Fibroblast of upper back skin (primary cell): ENCODE measurements at places on chromosomes 3 and 15.

- DNase-seq = peak; percentile 75
Observed at GRCh38 chr3:55487381-55488241, 505 bp upstream of the WNT5A start.

- peak; percentile 78 for DNase-seq
Observed at GRCh38 chr15:61037031-61037430, 192.1 kb downstream of the RORA start.

DNA sequence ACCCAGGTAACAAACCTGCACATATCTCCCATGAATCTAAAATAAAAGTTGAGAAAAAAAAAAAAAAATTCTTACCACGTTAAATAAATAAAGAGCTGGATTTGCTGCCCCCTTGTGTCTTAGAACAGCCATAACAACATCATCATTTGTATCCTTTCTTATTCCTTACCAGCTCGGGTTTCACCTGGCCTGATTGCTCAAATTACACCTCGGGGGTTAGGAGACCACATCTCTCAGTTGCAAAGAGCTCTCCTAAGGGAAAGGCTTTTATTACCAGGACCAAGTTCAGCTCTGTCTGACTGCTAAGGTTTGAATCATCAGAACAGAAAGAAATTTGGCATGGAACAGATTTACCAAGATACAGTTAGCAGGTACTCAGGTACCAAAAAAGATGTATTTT lies 25.8 kb upstream of the RPL39L start:
- peak; percentile 70 for DNase-seq

- no peak for DNase-seq
Observed at GRCh38 chr3:13645801-13646637, 97.1 kb downstream of the FBLN2 start.

DNA sequence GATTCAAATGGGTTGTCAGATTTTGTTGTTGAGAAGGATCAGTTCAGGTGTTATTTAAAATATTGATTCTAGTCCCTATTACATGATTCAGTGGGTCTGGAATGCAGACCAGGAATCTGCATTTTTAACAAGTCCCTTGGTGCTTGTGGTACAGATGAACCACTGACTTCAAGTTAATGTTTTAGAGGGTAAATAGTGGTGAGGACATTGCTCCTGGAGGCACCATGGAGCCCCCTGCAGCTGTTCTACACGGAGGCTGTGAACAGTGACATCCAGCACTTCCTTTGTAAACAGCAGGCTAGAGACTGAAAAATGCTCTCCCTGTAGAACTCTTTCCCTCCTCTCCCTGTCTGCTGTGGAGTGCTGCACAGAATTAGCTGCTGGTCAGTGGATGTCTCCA lies 4.8 kb upstream of the FSIP1 start:
- no peak for DNase-seq

- no peak for DNase-seq
Observed at GRCh38 chr3:170765419-170766078, 104.4 kb downstream of the RPL22L1 start.

GRCh38 chr3:134328147-134328591 lies 46.1 kb downstream of the AMOTL2 start:
- DNase-seq = peak; percentile 98

- no peak for DNase-seq
Observed at GRCh38 chr3:100384733-100385525, 16.0 kb downstream of the TOMM70 start.

DNA sequence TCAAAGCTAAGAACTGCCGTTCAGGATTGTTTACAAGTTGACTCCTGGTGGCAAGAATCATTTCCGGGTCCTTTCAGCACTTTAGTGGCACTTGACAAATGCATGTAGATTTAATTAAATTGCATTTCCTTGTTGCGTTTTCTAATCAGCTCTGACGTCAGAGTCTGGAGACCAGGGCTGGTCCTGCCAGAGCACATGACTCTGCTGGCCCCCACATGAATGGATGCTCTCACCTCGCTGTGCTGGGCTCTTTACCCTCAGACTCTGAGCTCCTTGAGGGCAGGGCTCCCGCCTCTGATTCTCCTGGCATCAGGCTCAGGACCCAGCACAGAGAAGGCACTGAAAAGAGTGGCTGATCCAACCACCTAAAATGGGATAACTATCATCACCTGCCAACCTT lies 69.4 kb downstream of the FEM1B start:
- no peak for DNase-seq

GRCh38 chr3:146640955-146641867 lies 36.1 kb upstream of the PLSCR5 start:
- DNase-seq = peak; percentile 62

GRCh38 chr3:42502429-42503250 lies at the start of gene VIPR1:
TSS of gene VIPR1 (plus strand) at chr3:42502643. CDS start at chr3:42502736, 93 bp downstream.
- DNase-seq = no peak

DNA sequence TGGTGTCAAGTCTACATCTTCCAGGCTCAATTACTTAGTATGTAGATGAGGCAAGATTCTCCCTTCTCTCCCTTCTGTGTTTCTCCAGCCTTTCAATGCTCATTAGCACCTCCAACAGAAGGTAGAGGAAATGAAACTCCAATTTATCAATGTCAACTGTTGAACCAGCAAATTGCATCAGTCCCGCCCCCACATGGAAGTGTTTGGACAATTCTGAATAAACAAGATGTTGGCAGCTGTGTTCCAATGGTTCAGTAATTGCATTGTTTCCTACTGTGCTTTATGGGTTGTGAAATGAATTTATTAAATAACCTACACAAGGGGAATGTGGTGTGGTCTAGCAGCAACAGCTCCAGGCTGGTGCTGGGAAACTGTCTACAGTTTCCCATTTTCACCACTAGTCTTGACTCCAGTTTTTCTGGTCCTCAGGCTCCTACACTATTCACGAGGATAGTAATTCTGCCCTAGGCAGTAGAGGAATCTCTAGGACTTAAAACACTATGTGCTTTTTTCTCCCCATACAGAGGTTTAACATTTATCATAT lies 91.9 kb downstream of the MB21D2 start:
- no peak for DNase-seq
